ENCODE measurements at places on chromosomes 6 and 20.

DNA sequence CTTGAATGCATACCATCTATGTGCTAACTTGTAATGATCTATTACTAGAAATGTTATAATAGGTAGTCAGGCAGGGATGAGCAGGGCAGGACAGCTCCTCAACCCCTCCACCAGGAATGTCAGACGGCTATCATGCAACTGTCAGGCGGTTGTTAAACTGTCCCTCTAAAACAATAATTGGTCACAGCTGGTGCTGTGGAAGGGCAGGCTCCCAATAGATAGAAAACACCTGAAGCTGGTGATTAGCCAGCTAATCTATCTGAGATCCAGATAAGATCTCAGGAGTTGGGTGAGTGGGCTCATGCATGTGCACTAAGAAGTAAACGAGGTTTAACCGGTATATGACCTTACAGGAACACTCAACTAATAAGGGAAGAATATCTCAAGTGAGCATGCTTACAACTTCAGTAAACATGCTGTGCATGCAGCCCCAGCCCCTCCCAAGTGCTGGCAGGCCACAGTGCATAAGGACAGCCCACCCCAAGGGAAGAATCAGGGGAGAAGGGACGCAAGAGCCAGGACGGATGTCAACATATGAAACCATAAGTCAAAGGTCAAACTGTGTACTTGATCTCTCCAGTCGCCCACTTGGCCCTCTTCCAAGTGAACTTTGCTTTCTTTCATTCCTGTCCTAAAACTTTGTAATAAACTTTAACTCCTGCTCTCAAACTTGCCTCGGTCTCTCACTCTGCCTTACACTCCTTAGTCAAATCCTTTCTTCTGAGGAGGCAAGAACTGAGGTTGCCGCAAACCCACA, 566.2 kb upstream of the NRSN1 start:
- no peak for ATAC-seq

- ATAC-seq, result no peak
Observed at GRCh38 chr6:136719280-136720044, 72.8 kb downstream of the MAP3K5 start.

DNA sequence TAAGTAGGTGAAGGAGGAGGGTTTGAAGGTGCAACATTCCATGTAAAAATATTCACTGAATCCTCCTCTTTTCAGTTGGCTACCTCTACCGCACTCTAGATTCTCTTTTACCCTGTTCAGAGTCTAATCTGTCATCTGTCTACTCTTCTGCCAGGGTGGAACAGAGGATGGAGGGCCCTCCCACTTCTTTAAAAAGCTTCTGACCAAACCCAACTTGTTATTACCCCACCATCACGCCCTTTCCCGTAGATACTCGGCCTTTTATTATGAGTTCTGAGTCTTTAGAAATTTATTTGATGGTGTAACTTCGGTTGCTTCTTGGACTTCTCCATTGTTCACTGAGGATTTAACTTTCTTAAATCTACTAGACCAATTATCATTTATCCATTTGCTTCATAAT, 11.7 kb downstream of the STX11 start:
- ATAC-seq, result no peak

GRCh38 chr6:70686548-70687133, 19.0 kb downstream of the SMAP1 start:
- no peak for ATAC-seq

DNA sequence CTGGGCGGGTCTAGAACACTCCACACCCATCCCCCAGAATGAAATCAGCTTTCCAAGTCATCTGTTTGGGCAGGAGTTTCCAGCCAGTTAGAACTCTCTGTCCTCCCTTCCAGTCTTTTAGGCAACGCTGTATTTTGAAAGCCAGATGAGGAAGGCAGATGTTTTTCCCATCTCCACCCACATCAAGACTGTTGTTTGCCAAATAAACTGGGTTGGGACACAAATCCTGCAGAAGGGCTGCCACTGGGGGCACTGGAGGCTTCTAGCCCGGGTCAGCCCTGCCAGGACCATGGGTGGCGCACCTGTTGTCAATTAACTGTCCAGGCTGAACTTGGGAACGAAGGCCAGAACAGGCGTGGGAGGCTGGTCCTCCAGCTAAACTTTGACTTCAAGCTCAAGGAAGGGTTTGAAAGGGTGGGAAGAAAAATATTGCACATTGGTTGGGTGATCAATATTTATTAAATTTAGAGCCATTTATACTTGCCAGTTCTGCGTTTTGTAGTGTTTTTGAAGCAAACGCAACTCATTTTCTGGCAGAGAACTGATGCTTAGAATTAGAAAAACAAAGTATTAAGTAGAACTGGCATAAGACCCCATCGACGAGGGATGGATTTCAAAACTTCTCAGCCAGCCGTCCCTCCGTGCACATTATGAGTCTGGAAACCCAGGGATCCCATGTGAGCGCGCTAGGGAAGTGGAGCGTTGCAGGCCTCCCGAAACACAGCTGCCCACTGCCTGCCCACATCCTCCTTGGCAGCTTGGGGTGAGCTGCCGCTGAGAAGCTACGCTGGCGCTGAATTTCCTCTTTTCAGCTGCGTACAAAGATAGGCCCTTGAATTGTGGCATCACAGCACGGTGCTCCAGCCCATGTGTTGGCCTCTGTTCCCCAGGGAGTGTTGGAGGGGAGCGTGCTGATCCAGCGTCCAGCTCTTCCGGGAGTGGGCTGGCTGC, 297.4 kb downstream of the QKI start:
- peak; percentile 88 for ATAC-seq

DNA sequence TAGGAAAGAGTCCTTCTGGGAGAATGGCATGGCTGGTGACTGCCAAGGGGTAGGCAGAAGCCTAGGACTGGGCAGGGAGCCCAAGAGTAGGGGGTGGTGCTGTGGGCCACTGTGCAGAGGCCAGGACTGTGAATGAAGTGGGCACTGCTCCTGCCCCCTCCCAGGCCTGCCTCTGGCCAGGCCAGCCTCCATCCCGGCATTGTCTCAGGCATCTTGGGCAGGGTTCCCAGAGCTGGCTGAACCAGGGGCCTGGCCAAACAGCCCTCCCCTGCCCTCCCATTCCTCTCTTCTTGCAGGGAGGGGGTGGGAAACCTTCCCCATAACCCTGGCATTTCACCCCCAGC, 81.6 kb downstream of the MRPL14 start:
- ATAC-seq, result no peak

- ATAC-seq, result peak; percentile 97
Observed at GRCh38 chr6:3516092-3516491, 59.2 kb upstream of the SLC22A23 start.

DNA sequence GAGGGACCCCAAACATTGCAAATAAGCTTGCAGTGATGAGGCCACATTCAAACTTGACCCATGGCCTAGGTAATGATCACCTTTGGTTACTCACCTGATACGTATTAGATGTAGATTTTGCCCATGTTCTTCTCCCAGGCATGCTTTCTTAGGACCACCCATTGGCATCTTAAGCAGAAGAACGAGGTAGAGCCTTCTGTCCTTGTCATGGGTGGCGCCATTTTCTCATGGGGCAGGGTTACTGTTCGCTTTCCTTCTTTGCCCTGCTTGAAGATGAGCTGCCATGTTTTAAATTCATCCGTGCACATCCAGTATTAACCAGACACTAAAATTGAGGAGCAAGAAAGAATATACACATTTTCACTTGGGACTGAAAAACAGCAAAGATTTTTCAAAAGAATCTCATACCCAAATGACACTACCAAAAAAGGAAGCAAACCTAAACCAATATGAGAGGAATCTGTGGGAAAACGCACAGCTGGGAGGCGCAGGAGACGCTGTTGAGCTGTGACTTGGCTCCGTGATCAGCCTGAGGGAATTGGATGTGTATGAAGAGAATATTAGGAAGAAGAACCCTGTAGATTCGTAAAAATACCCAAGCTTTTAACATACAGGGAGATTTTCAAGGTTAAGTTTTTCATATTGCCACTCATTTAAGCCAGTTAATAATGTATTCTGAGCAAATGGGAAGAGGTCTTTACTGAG, 36.6 kb downstream of the GMPR start:
- ATAC-seq, result no peak

DNA sequence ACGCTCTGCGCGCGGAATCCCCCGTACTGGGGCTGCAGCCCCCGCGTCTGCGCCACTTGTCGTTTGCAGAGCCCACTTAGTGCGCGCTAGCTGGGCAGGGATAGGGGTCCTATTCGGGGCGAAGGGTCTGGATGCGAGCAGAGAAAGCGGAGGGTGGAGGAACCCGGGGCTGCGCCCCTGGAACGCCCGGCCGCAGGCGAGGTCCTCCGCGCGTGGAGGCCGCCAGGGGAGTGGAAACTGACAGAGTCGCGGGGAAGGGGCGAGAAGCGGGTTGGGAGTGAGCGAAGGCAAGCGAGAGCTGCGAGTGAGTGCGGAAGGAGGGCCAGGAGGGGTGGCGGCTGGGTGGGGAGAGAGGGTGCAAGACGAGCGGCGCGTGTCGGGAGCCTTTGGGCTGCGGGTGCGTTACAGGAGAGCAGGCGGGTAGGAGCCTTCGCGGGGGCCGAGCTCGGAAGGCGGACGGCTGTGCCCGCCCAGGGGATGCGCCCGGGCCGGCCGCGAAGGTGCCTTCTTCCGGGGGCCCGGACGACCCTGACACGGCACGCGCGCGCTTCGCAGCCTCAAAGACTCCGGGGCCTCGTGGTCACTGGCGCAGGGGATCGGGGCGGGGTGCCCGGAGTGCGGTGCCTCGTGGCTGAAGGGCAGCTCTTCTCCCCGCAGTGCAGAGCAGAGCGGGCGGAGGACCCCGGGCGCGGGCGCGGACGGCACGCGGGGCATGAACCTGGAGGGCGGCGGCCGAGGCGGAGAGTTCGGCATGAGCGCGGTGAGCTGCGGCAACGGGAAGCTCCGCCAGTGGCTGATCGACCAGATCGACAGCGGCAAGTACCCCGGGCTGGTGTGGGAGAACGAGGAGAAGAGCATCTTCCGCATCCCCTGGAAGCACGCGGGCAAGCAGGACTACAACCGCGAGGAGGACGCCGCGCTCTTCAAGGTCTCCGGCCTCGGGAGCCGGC, 1.2 kb downstream of the IRF4 start:
- ATAC-seq, result no peak

GRCh38 chr6:88679841-88680240, 283.6 kb downstream of the RNGTT start:
- ATAC-seq, result no peak

- peak; percentile 76 for ATAC-seq
Observed at GRCh38 chr20:47740862-47741184, 44.5 kb downstream of the SULF2 start.

- peak; percentile 77 for ATAC-seq
Observed at GRCh38 chr6:160141001-160141726, 19.5 kb downstream of the SLC22A1 start.
